Cardiac muscle cell (in vitro differentiated cells and primary cell): ENCODE measurements at places on chromosomes 2 and 18.

GRCh38 chr2:218077464-218078216, 8.6 kb downstream of the RUFY4 start:
- no peak overlapping the region for H3K27ac ChIP-seq
- H3K4me1 ChIP-seq: peaks cover 3% of the 10 kb centered on the region
- no peak overlapping the region for H3K4me3 ChIP-seq
- no peak for DNase-seq

GRCh38 chr18:9790261-9790660, 82.2 kb downstream of the RAB31 start:
- H3K27ac ChIP-seq: no peak overlapping the region
- peak; percentile 42 for DNase-seq
- H3K4me3 ChIP-seq: no peak overlapping the region
- H3K36me3 ChIP-seq: no peaks in the 10 kb centered on the region
- H3K27me3 ChIP-seq: no peaks in the 10 kb centered on the region

DNA sequence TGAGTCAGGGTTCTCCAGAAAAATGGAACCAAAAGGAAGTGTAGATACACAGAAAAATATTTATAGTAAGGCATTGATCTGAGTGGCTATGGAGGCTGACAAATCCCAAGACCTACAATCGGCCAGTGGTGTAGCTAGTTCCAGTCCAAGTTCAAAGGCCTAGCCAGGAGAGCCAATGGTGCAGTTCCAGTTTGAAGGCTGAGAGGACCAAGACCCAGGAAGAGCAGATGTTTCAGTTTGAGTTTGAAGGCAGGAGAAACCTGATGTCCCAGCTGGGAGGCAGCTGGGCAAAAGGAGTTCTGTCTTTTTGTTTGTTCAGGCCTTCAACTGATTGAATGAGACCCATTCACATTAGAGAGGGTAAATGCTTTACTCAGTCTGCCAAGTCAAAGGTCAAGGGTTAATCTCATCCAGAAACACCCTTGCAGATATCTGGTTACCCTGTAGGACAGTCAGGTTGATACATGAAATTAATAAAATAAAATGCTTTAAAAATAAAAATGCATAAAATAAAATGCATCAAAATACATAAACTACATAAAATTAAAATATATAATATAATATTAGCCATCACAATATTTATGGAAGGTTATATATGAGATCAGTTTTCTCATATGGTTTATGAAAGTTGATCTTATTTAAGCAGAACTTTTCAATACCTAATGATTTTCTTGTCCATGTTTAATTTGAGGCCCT, 38.7 kb downstream of the KCNE4 start:
- H3K36me3 ChIP-seq: no peaks in the 10 kb centered on the region
- H3K4me1 ChIP-seq: peaks cover 8% of the 10 kb centered on the region
- DNase-seq: no peak
- H3K27me3 ChIP-seq: no peaks in the 10 kb centered on the region
- H3K4me3 ChIP-seq: no peak overlapping the region
- no peak overlapping the region for H3K27ac ChIP-seq

DNA sequence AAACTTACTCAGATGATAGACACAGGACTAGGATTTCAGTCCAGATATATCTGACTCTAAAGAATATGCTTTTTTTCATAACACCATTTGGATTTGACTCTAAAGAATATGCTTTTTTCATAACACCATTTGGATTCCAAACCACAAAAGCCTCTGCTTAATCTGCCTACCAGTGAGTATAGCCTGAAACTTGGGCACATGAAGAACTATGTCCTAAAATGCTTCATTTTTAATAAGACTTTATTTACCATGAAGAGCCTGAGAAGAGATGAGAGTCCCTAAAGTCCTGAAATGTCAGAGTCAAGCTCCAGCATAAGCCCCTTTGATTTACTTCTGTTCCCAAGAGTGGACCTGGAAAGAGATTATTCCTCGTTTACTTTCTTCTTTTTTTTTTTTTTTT, 54.5 kb upstream of the STPG4 start:
- DNase-seq: peak; percentile 32
- peaks cover 22% of the 10 kb centered on the region for H3K4me1 ChIP-seq
- H3K4me3 ChIP-seq: no peak overlapping the region
- no peak overlapping the region for H3K27ac ChIP-seq

GRCh38 chr2:219521066-219521880, 7.0 kb downstream of the ASIC4 start:
- DNase-seq: peak; percentile 85
- peaks cover 75% of the 10 kb centered on the region for H3K4me1 ChIP-seq
- no peaks in the 10 kb centered on the region for H3K36me3 ChIP-seq

- H3K4me3 ChIP-seq: no peak overlapping the region
- no peak overlapping the region for H3K27ac ChIP-seq
- no peaks in the 10 kb centered on the region for H3K4me1 ChIP-seq
- H3K36me3 ChIP-seq: no peaks in the 10 kb centered on the region
- DNase-seq: no peak
- H3K27me3 ChIP-seq: no peaks in the 10 kb centered on the region
These were observed 84.5 kb upstream of the HK2 start for GRCh38 chr2:74749432-74749831.

DNA sequence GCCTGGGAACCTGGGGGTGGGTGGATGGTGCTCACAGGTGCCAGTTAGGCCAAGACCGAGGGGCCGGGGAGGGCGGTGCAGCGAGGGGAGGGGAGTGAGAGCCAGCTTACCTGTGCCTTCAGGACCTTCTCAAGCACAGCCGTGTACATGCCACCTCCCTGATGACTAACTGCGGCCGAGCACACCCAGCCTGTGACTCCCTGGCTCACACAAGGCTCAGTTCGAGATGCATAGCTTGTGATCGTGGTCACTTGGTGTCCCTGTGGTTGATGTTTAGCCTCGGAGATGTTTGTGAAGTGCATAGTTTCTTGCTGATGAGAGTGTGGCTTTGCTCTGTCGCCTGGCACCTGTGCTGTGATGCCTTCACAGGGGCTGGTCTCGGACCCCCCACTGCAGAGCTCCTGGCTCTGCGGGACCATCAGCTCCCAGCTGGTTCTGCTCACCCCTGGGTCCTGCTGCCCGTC, 84.5 kb upstream of the ODC1 start:
- no peaks in the 10 kb centered on the region for H3K4me1 ChIP-seq
- no peaks in the 10 kb centered on the region for H3K27me3 ChIP-seq
- no peaks in the 10 kb centered on the region for H3K36me3 ChIP-seq
- no peak overlapping the region for H3K4me3 ChIP-seq

- no peak overlapping the region for H3K27ac ChIP-seq
- peaks cover 29% of the 10 kb centered on the region for H3K27me3 ChIP-seq
- H3K4me3 ChIP-seq: peak overlapping the region; percentile 92
- no peak for DNase-seq
- peaks cover 22% of the 10 kb centered on the region for H3K4me1 ChIP-seq
These were observed 544 bp downstream of the ADRA2B start for GRCh38 chr2:96115631-96116423.

DNA sequence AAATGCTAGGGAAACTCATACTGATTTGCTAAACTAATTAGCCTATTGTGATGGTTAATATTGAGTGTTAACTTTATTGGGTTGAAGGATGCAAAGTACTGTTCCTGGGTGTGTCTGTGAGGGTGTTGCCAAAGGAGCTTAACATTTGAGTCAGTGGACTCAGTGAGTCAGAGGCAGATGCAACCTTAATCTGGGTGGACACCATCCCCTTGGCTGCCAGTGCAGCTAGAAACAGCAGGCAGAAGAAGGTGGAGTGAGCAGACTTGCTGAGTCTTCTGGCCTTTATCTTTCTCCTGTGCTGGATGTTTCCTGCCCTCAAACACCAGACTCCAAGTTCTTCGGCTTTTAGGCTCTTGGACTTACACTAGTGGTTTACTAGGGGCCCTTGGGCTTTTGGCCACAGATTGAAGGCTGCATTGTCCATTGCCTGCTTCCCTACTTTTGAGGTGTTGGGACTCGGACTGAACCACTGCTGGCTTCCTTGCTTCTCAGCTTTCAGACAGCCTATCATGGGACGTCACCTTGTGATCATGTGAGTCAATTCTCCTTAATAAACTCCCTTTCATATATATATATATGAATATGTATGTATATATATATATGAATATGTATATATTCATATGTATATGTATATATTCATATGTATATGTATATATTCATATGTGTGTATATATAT, 69.7 kb downstream of the RPRM start:
- no peaks in the 10 kb centered on the region for H3K27me3 ChIP-seq
- no peak overlapping the region for H3K4me3 ChIP-seq

DNA sequence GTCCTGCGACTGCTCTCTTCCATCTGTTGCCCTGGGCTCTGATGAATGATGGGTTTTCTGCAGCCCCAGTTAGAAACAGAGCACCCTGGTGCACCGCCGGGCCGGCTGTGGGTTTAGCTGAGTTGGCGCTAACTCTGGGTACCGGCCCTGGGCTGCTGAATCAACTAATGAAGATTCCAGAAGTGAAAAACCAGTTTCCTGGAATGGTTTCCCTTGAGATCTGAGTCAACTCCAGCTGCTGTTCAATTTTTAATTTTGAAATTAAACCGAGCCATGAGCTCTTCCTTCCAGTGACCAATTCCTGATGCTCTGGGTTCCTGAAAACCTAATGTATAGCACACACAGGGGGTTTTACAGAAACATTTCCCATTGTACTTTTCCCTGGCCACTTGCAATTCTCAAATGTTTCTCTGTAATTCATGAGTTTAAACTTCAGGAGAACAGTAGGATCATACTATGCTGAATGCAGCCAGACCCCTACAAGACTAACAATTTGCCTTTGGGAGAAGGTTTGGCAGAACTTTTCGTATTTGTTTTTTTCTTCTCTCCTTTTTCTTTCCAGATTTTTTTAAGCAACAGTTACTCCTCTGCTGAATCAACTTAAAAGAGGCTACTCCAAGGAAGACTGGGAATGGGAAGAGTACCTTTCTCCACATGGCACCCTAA, 5.5 kb downstream of the COL6A3 start:
- no peak overlapping the region for H3K4me3 ChIP-seq
- H3K36me3 ChIP-seq: no peaks in the 10 kb centered on the region
- H3K27me3 ChIP-seq: no peaks in the 10 kb centered on the region

DNA sequence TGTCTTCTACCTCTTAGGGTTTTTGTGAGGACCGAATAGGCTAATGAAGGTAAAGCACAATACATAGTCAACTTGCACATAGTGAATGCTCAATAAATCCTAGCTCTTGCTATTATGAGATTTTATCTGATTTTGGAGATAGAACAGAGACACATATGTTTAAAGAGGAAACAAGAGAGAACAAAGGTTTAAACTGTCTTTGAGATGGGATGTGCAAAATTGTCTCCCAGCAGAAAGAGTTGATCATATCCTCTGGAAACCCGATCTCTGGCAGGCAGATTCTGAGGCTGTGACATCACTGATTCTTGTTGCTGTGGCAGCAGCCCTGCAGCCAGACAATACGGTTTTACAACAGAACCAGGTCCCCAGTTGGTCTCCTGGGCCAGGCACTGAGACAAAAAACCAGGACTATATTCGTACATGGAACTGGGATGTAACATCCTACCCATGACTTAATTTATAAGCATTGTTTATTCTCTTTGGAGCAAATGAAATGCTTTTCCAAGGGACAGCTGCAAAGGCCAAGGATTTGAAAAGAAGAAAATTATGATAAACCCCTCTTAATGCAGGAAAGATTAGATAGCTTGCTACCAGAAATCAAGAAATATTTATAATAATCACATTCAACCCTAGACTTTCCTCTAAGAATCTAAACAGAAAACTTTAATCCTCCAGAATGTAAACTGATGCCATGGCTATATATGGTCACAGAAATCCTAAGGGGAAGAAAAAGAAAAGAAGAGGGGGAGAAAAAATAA, 80.2 kb downstream of the SLC8A1 start:
- no peak overlapping the region for H3K4me3 ChIP-seq
- H3K27ac ChIP-seq: peak overlapping the region; percentile 71
- peaks cover 67% of the 10 kb centered on the region for H3K4me1 ChIP-seq

- H3K36me3 ChIP-seq: no peaks in the 10 kb centered on the region
- H3K4me1 ChIP-seq: no peaks in the 10 kb centered on the region
- no peak overlapping the region for H3K4me3 ChIP-seq
- H3K27ac ChIP-seq: no peak overlapping the region
- no peaks in the 10 kb centered on the region for H3K27me3 ChIP-seq
These were observed 73.3 kb upstream of the FSIP2 start for GRCh38 chr2:185665251-185665814.

DNA sequence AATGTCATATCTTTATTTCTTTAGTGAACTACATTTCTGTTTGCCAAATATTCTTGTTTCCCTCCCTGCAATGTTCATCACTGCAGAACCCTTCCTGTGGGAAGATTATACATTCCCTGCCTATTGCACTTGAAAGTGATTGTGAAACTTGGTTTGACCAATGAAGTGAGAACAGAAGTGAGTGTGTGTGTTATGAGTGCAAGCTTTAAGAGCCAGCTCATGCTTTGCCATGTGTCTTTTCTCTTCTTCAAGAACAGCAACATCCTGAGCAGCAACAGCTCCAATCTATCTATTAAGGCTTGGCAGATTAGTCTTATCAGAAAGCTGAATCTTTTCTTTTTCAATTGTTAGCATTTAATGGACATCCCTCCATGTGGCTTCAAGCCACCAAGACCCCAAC, 42.0 kb upstream of the UBE2E3 start:
- no peak overlapping the region for H3K27ac ChIP-seq
- no peaks in the 10 kb centered on the region for H3K4me1 ChIP-seq
- H3K4me3 ChIP-seq: no peak overlapping the region
- no peaks in the 10 kb centered on the region for H3K27me3 ChIP-seq
- peak; percentile 85 for DNase-seq
- no peaks in the 10 kb centered on the region for H3K36me3 ChIP-seq

DNA sequence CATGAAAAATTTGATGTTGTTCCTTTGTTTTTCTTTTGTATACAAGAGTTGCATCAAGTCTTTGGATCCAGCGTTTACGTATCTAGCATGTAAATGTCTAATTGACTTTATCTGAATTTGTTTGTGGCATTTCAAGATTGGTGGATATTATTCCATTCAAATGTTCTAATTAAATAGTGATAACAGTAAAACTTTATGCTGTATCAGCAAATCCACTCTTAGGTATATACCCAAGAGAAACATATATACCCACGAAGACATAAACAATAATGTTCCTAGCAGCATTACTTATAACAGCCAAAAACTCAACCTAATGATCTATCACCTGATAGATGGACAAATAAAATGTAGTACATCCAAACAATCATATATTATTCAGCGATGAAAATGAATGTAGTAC, 579.4 kb upstream of the LRATD1 start:
- no peak overlapping the region for H3K4me3 ChIP-seq
- H3K4me1 ChIP-seq: no peaks in the 10 kb centered on the region
- H3K27ac ChIP-seq: no peak overlapping the region
- H3K36me3 ChIP-seq: no peaks in the 10 kb centered on the region
- H3K27me3 ChIP-seq: no peaks in the 10 kb centered on the region
- DNase-seq: no peak

DNA sequence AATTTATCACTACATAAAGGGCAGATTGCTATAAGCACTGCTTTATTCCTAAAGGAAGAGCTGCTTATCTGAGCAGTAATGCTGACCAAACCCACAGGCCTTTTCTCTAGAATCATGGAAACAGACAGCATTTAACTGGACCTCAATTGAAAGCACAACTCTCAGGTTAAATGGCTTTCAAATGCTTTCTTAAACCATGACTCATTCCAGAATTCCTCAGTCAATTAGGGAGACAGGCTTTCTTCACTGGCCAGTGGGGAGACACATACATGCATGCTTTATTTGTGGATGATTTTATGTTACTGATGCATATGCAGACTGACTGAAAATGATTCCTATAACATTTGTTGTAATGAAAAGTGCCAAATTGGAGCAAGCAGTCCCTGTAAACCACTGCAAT, 114.6 kb downstream of the ACVR1 start:
- no peak overlapping the region for H3K4me3 ChIP-seq
- no peak overlapping the region for H3K27ac ChIP-seq
- no peaks in the 10 kb centered on the region for H3K4me1 ChIP-seq
- DNase-seq: no peak

- no peak overlapping the region for H3K4me3 ChIP-seq
- no peak overlapping the region for H3K27ac ChIP-seq
- peaks cover 9% of the 10 kb centered on the region for H3K4me1 ChIP-seq
- DNase-seq: peak; percentile 46
- H3K36me3 ChIP-seq: no peaks in the 10 kb centered on the region
These were observed 275.5 kb downstream of the KCNJ3 start for GRCh38 chr2:154974041-154974440.
